KBM-7 (cell line): ENCODE measurements at places on chromosomes 5 and 9.

DNA sequence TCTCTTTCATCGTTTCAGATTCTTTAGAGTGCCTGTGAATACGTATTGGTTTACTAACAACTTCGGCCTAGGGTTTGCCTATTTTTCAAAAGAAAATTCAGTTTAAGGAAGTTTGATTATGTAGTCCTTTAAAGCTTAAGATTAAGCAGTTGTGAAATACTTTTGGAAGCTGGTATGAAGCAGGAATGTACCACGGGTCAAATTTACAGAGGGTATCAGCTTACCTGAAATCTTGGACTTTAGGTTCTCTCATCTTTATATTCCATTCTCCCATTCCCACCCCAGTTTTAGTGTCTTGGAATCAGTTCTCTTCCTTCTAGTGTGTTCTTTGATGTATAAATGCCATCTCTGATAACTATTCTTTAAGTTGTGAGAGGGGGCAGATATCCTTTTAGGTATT is 53.2 kb downstream of the IQGAP2 start:
- no peak for DNase-seq

GRCh38 chr5:57190593-57190992 is 16.7 kb downstream of the GPBP1 start:
- no peak for DNase-seq

- no peak for DNase-seq
Observed at GRCh38 chr5:170736966-170737365, 46.6 kb upstream of the GABRP start.

DNA sequence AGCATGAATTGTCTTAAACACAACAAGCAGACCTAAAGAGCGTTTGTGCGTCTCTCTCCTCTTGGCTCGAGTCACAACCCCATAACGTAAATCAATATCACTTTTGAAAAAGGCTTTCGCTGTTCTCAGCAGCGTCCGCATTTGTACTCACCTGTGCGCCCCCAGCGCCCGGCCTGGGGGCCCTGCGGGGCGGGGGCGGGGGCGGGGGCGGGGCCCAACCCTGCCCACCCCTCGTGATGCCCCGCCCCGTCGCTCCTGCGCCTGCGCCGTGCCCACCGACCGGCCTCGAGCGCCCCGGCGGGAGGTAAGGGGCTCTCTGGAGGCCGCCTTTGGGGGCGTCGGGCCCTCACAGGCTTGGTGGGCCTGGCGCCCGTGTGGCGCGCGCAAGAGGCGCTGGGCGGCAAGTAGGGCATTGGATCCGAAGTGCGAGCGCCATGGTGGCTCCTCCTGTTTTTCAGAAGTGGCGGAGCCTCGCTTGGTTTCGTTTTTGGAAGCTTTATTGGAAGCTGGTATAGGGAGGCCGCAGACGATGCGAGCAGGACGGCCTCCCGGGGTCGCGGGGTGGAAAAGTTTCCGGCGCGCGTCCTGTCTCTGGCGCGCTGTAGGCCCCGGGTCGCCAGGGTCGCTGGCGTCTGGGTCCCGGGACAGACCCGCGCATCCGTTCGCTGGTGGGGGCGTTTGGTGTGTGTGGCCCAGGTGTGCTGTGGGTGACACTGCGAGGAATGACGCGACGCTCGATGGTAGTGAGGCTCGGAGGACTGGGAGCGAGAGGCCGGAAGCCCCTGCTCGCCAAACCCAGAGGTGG is at the start of gene STX17:
Gene STX17, plus strand, starts transcription at position 252 of the 805 bp plus-strand sequence. CDS start 8,586 bp downstream, outside the sequence.
- DNase-seq = peak; percentile 84

DNA sequence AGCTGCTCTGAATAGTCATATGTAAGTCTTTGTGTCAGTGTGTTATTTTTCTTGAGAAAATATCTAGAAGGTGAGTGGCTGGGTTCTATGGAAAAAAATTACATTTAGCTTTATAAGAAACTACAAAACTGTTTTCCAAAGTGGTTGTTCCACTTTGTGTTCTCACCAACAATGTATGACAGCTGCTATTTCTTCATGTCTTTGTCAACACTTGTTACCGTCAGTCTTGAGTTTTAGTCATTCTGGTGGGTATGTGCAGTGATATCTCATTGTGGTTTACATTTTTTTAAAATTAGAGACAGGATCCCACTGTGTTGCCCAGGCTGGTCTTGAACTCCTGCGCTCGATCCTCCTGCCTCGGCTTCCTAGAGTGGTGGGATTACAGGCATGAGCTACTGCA is 246.4 kb downstream of the PJA2 start:
- DNase-seq = no peak

- DNase-seq = no peak
Observed at GRCh38 chr9:94086486-94087345, 2.5 kb downstream of the PTPDC1 start.

GRCh38 chr9:112002131-112002846 is 105.7 kb downstream of the UGCG start:
- DNase-seq = no peak

DNA sequence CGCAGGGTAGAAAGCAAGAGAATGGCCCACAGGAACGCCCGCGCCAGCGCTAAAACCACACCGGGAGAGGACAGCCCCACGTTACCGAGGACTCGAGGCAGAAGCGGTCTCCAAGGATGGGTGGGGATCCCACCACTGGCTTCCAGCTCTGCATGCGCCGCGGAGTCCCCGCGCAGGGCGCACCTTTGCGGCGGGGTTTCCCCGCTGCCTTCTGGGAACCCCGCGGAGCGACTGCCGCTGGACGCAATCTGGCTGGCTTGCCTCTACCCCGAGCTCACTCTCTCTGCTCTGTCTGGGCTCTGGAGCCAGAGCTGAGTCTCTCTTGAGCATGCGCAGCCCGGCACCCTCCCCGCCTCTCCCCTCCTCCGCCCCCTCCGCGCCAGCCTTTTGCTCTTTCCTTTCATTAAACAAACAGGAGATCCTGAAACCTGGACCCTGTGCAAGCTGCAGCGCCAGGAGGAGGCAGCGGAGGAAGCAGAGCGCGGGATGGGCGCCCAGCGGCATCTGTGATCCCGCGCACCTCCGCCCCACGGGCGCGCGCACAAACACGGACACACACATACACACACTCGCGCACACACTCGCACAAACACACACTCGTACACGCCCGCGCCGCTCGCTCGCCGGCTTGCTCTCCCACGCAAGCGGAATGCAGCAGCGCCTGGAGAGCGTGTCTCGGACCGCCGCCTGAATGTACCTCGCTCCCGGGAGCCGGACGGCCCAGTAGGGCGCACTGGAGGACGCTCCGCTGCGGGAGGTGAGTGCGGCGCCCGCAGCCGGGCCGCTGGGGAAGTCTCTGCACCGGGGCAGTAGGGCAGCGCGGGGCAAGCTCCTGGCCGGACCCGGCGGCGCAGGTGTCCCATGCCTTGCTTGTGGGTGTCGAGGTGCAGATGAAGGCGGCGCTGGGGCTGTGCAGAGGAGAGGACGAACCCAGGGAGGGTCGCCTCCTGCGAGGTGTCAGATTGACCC is at the start of gene PLPPR1:
Gene PLPPR1, plus strand, starts transcription at position 382 of the 969 bp plus-strand sequence.
- DNase-seq = no peak

DNA sequence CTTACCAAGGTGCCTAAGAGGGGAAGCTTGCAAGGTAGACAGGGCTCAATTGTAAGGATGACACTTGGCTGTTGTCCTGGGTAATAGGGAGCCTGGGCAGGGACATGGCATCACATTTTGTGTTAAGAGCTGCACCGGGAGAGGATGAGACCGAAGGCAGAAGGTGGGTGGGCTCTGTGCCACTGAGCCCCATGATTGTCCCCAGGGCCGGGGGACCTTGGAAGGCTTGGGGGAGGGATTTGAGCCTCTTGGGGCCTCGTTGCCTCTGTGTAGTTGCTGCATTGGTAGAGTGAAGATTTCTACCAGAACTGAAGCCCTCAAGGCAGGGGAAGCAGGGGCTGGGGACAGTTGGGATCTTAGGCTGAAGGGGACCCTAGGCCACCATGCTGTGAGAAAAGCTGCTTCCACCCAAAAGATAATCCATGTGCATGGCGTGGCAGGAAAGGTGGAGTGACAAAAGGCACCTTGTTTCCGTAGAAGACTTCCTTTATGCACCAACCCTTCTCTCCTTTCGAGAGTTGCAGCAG is 11.9 kb downstream of the FGF18 start:
- DNase-seq = no peak
